ENCODE measurements at places on chromosomes 6 and 20. TPM values are rescaled to one million over a fixed set of nuclear protein-coding genes. Genes with fewer than 3 reads are reported as not detected.

The FAM83C gene
- not detected for polyA plus RNA-seq

The CAPN11 gene
- polyA plus RNA-seq = not detected

The C20orf141 gene
- not detected for polyA plus RNA-seq

The MLN gene
- polyA plus RNA-seq = not detected

The MDC1 gene
- 5.6 TPM for polyA plus RNA-seq

The MDFI gene
- polyA plus RNA-seq = not detected

The ABHD16B gene
- polyA plus RNA-seq = not detected

Measured in Purkinje cell (primary cell).